ENCODE measurements at places on chromosomes 1 and 21. TPM values are rescaled to one million over a fixed set of nuclear protein-coding genes. Genes with fewer than 3 reads are reported as not detected.

Gene COL16A1
- 52.5 TPM for total RNA-seq

Gene AADACL4
- total RNA-seq, result not detected

DNA sequence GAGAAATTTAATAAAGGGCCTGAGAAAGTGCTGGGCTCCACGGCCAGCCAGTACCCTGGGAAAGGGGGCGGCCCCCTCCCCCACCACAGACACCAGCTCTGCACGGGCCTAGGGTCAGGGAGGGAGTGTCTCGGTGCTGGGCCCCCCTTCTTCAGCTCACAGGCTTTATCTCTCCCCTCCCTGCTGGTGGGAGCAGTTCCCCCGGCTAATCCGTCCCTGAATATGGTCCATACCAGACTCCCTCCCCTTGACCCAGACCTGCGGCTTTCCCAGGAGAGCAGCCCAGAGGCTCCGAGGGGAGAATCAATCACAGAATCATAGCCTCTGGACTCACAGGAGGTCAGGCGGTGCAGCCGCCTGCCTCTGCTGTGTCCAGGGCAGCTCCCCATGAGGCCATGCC is 26.0 kb upstream of the RSPO1 start:
- no peak for DNase-seq

GRCh38 chr1:57235730-57236510 is 187.9 kb downstream of the DAB1 start:
- DNase-seq, result no peak

DNA sequence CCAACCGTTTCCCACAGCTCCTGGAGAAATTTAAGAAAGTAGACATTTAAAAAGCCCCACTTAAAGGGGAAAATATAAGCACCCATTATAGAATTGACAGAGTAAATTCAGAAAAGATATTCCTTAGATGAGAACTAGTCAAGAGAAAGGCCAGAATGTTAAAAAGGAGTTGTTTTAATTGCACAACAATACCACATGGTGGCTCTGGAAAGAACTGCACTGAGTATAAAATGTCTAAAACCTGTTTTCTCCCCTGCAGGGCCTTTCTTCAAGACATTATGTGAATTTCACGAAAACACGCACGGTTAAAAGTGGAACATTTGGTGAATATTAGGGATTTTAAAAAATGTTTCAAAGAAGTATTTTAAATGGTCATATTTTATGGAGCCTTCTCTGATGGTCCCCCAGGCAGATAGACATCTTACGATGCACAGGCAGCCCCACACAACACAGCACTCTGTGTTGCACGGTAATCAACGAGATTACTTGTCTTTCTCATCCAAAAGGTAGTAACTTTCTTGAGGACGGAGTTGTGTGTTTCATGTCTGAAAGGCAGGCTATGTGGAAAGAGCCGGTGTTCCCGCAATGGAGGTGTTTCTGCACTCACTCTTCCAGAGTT is 101.9 kb downstream of the PRRX1 start:
- DNase-seq, result no peak
